ENCODE measurements at places on chromosomes 1 and 21.

DNA sequence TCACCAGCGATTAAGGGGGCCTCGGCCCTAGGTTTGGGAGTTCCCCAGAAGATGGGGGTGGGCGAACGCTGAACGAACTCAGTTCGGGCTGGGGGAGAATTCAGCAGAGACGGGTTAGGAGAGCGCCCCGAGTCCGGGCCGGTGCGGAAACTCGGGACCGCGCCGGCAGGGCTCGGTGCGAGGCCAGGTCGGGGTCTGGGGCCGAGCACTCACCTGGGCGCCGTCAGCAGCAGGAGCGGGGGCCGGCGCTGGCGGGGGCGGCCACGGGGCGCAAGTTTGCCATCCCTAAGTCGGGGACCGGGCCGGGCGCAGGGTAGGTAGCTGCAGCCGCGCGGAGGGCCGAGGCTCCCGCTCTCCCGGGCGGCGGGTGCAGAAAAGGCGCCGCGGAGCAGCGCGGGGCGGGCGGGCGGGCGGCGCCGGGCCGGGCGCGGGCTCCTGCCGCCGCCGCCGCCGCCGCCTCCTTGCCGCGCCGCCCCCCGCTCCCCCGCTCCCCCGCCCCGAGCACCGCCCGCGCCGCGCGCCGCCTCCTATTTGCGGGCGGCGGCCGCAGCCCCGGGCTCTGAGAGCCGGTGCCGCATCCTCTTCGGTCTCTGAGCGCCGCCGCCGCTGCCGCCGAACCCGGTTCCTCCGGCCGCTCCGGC is 349 bp downstream of the ADGRB2 start:
- DNase-seq, result no peak

DNA sequence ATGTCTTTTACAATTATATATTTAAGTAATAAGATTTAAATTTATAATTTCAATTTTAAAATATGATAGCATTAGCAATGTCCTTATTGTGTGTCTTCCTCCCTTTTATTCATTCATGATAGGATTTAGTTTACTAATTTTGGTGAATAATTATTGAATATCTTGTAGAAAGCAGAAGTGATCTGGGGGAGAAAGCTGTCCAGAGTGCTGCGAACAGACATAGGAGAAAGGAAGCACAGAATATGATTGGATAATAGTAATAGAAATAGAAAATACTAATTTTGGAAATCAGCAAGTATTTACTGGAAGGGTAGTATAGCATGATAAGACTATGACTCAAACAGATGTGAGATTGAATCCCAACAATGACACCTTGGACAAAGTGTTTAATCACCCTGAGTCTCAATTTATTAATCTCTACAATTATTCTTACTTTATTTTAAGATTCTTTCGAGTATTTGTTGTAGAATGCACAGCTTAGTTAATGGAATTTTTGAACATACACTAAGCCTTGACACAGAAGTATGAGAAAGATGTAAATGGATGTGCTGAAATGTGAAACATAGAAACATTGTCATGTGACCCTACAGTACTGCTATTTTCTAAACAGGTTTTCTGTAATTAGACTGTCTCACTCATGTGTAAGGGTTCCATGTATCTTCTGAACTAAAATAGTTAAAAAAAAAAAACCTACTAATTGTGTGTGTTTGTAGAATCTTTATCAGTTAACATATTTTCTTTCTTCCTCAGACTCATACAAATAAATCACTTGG is 7.9 kb downstream of the SH3GLB1 start:
- DNase-seq, result no peak

GRCh38 chr1:109950038-109950437 is 34.5 kb upstream of the AHCYL1 start:
- DNase-seq, result no peak

- no peak for DNase-seq
Measured at GRCh38 chr1:195530961-195531360, 1077.3 kb downstream of the KCNT2 start.

DNA sequence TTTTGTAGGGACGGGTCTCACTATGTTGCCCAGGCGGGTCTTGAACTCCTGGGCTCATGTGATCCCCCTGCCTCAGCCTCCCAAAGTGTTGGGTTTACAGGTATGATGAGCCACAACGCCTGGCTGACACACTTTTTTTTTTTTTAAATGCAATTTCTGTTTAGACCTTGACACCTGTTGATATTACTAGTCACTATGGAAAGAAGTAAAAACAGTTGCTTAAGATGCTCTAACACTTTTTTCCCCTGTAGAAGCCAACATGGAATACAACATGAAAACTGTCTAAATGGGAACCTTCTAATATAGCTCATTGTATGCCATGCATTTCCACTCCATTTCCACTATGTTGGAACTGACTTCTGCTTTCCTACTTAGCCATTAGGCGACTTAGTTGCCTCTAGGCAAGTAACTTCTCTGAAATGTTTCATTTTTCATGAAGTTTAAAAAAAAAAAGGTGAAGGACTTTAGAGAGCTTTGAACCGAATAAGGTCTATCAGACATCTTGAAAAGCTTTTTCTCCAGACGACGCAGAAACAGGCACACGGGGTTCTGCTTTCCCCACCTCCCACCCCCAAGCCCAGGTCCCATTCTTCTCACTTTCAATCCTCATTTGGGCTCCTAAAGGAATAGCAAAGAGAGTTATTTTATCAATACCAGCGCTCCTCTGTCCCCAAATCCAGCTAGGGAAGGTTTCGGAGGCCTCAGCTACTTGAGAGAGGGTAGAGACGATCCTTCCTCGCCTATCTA is 648 bp upstream of the DR1 start:
- no peak for DNase-seq

GRCh38 chr1:201096977-201097856 is 15.0 kb downstream of the CACNA1S start:
- no peak for DNase-seq

DNA sequence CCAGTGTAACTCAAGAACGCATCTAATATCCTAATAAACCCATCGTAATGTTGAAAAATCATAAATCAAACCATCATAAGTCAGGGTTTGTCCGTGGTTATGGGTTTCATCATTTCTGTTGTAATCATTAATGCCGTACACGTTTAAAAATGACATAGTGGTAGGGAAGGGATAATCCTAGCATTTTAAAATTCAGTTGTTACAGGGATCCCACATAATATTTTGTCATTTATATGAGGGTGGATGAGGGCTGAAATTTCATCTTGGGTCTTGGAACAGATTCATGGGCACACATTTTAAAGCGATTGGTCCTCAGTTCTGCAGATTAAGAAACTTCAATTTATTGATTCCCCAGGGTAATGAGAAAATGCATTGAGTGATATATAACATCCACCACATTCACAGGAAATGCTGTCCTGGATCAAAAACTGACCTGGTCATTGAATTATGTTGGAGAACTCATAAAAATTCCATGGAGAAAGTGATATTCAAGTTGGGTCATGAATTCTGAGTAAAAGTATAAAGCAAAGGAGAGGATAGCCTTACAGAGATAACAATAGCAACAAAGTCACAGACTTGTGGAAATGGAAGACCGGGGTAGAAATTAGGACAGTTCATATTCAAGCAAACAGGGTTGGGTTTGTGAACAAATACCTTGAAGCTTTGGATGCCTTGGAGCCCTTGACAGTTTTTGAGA is 1527.3 kb upstream of the TPTE start:
- no peak for DNase-seq

DNA sequence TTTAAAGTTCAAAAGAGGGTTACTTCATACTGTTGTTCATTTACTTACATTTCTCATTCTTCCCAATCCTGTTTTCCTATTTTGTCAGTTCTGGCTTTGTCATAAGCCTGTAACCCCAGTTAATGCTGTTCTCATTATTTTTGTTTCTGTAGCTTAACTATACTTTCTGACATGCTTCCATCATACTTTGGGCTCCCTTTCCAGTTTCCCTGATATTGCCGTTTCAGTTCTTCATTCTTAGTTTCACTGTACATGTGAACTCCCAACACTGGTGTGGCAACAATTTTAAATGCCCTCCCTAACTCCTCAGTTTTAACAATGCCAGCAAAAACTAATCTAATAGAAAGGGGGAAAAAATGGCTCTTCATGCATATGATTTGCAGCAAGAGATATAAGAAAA is 456.7 kb downstream of the LMO4 start:
- DNase-seq, result no peak
